ENCODE measurements at places on chromosomes 3 and 15. TPM values are rescaled to one million over a fixed set of nuclear protein-coding genes. Genes with fewer than 3 reads are reported as not detected.

Gene PDZRN3
- total RNA-seq, result 0.22 TPM

Gene CKMT1B
- total RNA-seq, result 4.3 TPM

Gene THRB
- 2.1 TPM for total RNA-seq

Gene ZIC1
- not detected for total RNA-seq

Gene CASR
- total RNA-seq, result not detected

Gene CHRNB4
- 0.23 TPM for total RNA-seq

DNA sequence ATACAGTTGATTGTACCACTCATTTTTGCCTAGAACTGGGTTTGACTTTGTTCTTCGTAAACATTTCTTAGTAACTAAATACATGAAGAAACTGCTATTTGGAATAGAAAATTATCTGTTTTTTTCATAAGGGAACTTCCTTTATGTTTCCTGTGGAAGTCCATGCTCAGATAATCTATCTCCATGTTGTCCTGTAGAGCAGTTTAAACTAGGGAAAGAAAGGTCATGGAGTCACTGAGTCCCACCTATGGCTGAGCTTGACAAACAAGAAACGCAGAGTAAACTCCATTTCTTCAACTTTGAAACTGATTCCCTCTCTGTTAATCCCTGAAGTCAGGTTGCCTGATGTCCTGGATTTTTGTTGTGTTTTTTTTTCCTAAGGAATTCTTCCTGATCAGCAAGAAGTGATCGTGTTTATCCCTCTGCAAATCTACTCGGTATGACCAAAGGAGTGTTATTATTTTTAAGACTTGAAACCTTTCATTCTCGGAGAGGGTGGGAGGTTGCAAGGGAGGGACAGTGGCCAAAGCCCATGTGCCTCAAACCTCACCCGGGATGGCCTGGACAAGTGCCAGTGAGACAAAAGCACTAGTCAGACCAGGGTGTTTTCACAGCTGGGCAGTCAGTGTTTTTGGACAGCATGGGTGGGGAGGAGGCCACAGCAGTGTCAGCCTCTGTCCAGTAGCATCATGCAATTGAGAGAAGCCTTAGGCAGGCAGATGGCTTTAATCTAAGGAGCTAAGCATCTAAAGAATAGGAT lies 129.8 kb upstream of the PHLDB2 start:
- DNase-seq, result no peak

DNA sequence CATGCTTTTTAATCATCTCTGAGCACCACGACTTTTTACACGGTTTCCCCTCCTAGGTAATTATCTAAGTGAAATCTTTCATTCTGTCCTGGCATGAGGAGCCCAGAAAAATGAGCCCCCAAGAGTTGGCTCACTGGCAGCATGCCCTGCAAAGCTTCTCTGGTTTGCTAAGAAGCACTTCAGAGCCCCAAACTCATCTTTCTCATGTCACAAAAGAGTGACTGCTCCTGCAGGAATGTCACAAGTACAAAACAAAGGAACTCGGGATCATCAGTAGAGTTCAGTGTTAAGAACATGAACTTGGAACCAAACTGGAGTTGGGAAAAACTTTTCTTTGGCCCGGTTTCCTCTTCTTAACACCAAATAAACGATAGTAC lies 123.9 kb downstream of the FOXB1 start:
- DNase-seq, result no peak

- DNase-seq, result no peak
Observed at GRCh38 chr15:91099616-91099994, 452 bp upstream of the SV2B start.

DNA sequence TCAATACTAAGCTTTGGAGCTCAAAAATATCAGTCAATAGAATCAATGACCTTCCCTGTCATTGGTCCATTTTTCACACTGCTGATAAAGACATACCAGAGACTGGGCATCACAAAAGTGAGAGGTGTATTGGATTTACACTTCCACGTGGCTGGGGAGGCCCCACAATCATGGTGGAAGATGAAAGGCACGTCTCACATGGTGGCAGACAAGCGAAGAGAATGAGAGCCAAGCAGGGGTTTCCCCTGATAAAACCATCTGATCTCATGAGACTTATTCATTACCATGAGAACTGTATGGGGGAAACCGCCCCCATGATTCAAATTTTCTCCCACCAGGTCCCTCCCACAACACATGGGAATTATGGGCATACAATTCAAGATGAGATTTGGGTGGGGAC lies 81.9 kb downstream of the ANXA2 start:
- no peak for DNase-seq

DNA sequence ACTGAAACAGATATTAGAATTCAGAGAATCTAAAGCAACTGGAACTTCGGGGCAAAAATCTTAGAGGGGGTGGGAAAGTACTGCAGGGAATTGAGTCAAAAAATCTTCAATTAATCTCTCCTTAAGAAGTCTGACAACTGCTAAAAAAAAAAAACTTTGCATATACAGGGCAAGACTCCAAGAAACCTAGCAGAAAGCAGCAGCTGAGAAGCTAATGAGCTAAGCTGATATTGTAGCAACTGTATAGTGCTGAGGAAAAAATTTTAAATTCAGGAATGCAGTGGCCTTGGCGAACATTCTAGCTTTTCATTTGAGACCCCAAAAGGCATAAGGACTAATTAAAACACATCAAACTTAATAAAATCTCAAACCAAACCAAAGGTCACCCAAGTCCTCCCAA lies 113.6 kb downstream of the SCAPER start:
- DNase-seq, result no peak

DNA sequence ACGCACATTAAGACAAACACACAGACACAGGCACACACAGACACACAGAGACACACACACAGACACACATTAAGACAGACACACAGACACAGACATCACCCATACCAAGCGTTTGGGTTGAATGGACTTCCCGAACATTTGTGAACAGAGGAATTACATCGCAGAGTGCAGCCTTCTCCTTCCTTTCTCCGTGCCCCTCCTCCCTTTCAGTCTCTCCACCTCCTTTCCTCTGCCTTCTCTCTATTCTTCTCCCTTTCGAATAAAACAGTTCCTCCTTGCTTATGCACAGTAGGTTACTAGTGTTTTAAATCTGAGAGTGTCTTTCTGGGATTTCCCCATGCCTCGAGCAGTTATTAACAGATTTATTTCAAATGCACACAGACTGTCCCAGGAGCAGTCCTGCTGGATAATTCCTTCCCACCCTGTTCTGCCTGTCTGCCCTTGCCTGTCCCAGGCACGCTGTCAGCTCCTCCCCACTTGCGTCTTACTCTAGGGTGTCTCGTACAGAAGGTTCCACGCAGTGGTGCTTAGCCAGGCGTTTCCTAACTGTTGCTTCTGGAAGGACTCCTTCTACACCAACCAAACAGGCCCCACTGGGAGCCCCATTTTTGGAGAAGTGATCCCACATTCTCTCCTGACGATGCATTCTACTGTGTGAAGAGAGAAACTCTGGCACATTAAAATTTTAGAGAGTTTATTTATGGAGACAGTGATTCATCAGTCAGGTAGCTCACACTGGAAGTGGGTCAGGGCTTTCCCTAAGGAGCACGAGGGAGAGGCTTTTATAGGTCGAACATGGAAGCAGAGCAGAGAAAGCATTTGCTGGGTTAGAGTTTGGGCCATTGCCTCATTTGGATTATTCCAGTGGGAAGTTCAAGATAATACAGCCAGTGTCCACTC lies 163.8 kb downstream of the SV2B start:
- peak; percentile 63 for DNase-seq

- no peak for DNase-seq
Observed at GRCh38 chr3:44000586-44000985, 241.1 kb upstream of the TOPAZ1 start.

DNA sequence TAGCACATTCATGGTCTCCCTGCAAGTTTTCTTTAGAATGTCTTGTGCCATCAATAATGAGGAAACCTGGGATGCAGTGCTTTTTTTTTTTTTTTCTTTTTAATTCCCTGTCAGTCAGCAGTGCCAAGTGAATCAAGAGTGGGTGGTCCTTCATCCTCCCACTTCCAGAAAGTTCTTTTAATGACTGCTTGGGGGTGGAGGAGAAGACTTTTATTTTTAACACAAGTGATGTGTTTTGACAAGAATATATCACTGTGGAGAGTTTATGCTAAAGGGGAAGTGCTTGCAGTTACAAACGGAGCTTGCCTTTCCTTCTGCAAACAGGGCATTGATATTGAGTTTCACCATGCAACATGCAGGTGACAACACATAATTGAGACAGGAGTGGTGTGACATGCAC lies 69.7 kb downstream of the CACNA2D3 start:
- DNase-seq, result no peak

GRCh38 chr15:91522605-91523332 lies 330.7 kb upstream of the SLCO3A1 start:
- no peak for DNase-seq

- no peak for DNase-seq
Observed at GRCh38 chr3:45626096-45626887, 31.7 kb downstream of the LIMD1 start.

DNA sequence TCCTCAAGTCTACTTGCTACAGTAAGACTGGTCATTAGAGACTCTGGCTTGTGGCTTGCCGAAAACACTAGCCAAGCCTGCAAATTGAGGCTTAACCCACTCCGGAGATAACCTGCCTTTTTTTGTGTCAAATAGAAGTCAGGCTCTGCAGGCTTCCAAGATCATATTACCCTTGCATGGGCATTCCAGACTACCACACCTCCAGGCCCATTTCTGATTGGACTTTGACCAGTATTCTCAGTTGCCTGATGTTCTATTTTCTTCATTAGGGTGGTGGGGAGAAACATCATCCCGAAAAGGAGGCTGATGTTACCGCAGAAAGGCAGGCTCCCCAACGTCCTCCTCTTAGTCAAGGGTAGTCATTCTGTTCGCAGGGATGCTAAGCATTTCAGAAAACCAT lies 68.1 kb upstream of the FOXP1 start:
- DNase-seq, result no peak
